Spleen (tissue), 13 donors: ENCODE measurements at places on chromosomes 12 and 14. TPM values are rescaled to one million over a fixed set of nuclear protein-coding genes. Genes with fewer than 3 reads are reported as not detected.

GRCh38 chr14:92717571-92718042 lies 30.8 kb downstream of the LGMN start:
- no peak overlapping the region for H3K4me3 ChIP-seq
- no peak overlapping the region for H3K27ac ChIP-seq
- H3K27me3 ChIP-seq, result no peaks in the 10 kb centered on the region
- no peak for DNase-seq

NID2 gene
- polyA plus RNA-seq, result 0.93 TPM

LRRC9 gene
- polyA plus RNA-seq, result not detected

SERPINA12 gene
- polyA plus RNA-seq, result not detected

- H3K27ac ChIP-seq, result no peak overlapping the region
- no peaks in the 10 kb centered on the region for H3K4me1 ChIP-seq
- DNase-seq, result no peak
Observed at GRCh38 chr14:50542941-50543418, 10.6 kb upstream of the MAP4K5 start.

GRCh38 chr12:74514098-74514872 lies 23.4 kb upstream of the ATXN7L3B start:
- H3K4me3 ChIP-seq, result no peak overlapping the region
- no peaks in the 10 kb centered on the region for H3K4me1 ChIP-seq
- no peaks in the 10 kb centered on the region for H3K36me3 ChIP-seq
- peak; percentile 61 for DNase-seq

DNA sequence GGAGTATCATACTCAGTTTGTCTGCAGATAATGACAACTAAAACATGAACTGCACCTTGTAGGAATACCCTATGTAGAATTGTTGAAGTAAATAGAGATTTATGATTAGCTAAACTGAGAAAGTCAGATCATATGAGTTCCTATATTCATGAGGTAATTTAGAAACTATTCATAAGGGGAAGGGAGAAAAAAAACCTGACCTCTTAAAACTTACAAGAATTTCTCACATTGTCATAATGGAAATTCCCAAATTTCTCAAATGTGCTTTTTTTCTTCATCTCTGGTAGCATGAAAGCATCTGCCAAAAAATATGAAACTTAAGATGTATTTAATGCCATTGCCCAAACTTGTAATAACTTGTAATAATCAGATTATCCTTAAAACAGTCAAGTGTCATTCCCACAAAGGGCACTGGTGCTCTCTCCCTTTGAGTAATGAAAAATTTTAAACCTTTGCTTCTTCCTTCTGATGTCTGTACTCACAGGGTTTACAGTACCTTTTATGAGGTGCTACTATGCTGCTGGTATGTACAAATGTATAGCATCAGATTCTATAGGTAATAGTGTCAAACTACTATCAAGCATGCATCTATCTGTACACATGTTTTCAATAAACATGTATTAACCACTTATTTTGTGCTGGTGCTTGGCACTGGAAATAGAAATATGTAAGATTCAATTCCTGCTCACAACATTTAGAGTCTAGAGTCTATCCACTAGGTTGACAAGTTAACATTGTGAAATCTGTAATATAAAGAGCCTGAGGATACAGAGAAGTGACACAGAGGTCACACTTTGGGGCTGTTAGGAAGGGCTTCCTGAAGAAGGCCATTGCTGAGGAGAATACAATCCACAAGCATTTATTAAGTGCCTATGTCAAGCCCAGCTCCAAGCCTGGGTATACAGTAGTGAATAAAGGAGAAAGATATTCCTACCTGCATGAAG lies 17.4 kb upstream of the DRAM1 start:
- no peak for DNase-seq
- peak overlapping the region; percentile 32 for H3K27ac ChIP-seq
- H3K27me3 ChIP-seq, result no peaks in the 10 kb centered on the region

DNA sequence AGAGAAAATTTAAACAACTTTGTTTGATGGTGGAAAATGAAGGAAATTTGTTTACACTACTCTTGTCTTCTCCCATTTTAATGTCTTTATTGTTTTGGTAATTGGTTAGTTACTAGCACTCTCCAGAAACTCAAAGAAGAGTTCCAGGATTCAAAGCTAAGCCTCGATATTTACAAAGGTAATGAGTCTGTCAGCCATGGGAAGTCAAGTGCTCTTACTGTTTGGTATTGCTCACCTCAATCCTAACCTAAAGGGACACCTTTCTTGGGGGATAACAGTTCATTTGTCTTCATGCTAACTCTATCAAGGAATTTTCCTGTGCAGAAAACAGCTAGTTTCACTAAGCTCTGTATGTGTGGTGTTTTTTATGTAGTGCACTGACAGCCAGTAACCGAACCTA lies 222.9 kb upstream of the LMO3 start:
- no peak overlapping the region for H3K4me3 ChIP-seq
- H3K4me1 ChIP-seq, result no peaks in the 10 kb centered on the region
- H3K27me3 ChIP-seq, result no peaks in the 10 kb centered on the region
- DNase-seq, result no peak
- H3K27ac ChIP-seq, result no peak overlapping the region
- no peaks in the 10 kb centered on the region for H3K36me3 ChIP-seq

BEGAIN gene
- polyA plus RNA-seq, result 1.8 TPM

- H3K36me3 ChIP-seq, result no peaks in the 10 kb centered on the region
- H3K27me3 ChIP-seq, result no peaks in the 10 kb centered on the region
- no peak for DNase-seq
- H3K4me3 ChIP-seq, result peak overlapping the region; percentile 44
- H3K4me1 ChIP-seq, result peaks cover 99% of the 10 kb centered on the region
Observed at GRCh38 chr12:104462931-104463339, 6.2 kb downstream of the CHST11 start.

KRT6A gene
- polyA plus RNA-seq, result 0.42 TPM

GRCh38 chr12:3375326-3375725 lies 115.7 kb upstream of the PRMT8 start:
- no peak overlapping the region for H3K27ac ChIP-seq
- no peak overlapping the region for H3K4me3 ChIP-seq
- no peaks in the 10 kb centered on the region for H3K27me3 ChIP-seq
- DNase-seq, result no peak

DNA sequence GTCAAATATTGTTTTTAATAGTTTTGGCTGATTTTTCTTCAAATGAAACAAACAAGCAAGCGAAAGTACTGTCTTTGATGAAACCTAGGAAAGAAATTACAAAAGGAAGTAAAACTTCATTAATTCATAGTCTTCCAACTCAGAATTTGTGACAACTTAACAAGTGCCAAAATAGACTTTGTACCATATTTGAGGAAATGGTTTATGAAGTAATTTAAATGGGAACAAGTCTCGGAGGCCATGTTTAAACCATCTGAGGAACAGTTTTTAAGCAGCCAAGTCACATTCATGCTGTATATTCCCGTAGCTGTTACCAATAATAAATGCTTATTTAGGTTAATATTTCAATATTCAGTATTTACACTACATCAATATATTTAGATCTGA lies 745 bp upstream of the ARHGDIB start:
- H3K27me3 ChIP-seq, result no peaks in the 10 kb centered on the region
- peak overlapping the region; percentile 8 for H3K4me3 ChIP-seq
- peak overlapping the region; percentile 90 for H3K27ac ChIP-seq

GRCh38 chr12:52055731-52056711 lies 4.8 kb downstream of the NR4A1 start:
- H3K36me3 ChIP-seq, result no peaks in the 10 kb centered on the region
- H3K4me1 ChIP-seq, result peaks cover 49% of the 10 kb centered on the region
- no peak overlapping the region for H3K4me3 ChIP-seq
- H3K27ac ChIP-seq, result no peak overlapping the region
- DNase-seq, result peak; percentile 46
- no peaks in the 10 kb centered on the region for H3K27me3 ChIP-seq

- no peaks in the 10 kb centered on the region for H3K27me3 ChIP-seq
- no peaks in the 10 kb centered on the region for H3K36me3 ChIP-seq
- DNase-seq, result no peak
- H3K27ac ChIP-seq, result no peak overlapping the region
- H3K4me1 ChIP-seq, result peaks cover 22% of the 10 kb centered on the region
- H3K4me3 ChIP-seq, result no peak overlapping the region
Observed at GRCh38 chr12:1054117-1054870, 63.3 kb downstream of the ERC1 start.

DNA sequence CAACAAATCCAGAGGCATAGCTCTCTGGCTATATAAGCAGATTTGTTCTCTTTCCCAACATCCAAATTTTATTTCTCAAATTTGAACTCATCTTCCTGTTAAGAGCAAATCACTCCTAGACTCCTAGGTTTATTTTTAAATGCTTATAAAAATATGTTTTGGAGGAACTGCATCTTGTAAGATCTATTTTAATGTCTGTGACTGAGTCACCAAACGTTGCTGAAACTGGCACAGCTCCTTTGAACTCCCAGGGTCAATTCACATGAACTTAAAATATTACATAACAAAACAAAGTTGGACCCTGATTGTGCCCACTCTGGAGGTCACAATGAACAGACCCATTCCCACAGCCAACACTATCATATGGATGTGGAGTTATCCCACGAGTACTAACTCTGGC lies 23.9 kb downstream of the ANAPC7 start:
- DNase-seq, result no peak
- no peaks in the 10 kb centered on the region for H3K27me3 ChIP-seq

DNA sequence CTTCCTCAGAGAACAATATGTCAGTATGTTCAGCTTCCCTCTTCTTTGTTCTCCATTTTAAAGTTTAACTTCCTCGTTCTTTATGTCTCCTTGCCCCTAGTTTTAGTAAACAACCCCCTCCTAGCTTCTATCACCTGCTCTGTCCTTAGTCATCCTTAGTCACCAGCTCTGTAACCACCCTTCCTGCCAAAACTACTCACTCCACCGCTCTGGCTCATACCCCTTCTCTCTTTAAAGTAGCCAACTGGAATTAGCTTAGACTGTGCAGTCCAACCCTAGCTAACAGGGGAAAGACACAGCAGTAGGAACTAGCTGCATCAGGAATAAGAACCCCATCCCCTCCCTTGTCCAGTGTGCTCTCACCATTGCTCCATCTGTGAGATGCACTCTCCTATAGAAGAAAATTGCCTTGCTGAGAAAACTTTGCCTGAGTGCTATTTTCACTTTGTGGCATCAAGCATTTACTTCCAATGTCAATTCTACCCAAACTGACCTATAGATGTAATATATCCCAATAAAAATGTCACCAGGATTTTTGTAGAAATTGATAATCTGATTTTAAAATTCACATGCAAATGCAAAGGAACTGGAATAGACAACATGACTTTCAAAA lies 603.2 kb downstream of the C12orf50 start:
- no peaks in the 10 kb centered on the region for H3K27me3 ChIP-seq
- DNase-seq, result no peak
- no peaks in the 10 kb centered on the region for H3K36me3 ChIP-seq
- no peaks in the 10 kb centered on the region for H3K4me1 ChIP-seq
- no peak overlapping the region for H3K4me3 ChIP-seq

DNA sequence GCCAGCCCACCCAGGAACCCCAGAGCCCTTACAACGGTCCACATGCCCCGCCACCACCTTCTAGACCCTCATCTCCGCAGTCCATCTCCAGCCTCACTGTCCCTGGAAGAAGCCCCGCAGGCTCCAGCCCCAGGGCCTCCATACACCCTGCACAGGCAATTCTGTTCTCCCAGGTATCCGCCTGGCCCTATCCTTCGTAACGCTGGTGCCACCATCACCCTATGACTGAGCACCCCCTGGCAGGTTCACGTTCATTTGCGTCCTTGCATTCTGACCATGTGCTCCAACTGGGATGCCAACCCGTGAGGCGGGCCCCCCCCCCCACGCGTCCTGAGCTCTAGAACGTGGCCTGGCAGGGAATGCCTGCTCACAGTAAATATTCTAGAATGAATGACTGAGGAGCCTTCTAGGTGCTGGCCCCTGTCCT lies 675 bp upstream of the SCARB1 start:
- peaks cover 61% of the 10 kb centered on the region for H3K4me1 ChIP-seq
- no peaks in the 10 kb centered on the region for H3K27me3 ChIP-seq
- H3K4me3 ChIP-seq, result no peak overlapping the region
- no peaks in the 10 kb centered on the region for H3K36me3 ChIP-seq
- no peak for DNase-seq

GRCh38 chr12:52673217-52673616 lies 7.0 kb downstream of the KRT1 start:
- DNase-seq, result no peak
- H3K4me3 ChIP-seq, result no peak overlapping the region
- H3K27ac ChIP-seq, result no peak overlapping the region
- H3K36me3 ChIP-seq, result no peaks in the 10 kb centered on the region
- no peaks in the 10 kb centered on the region for H3K4me1 ChIP-seq

OTUB2 gene
- polyA plus RNA-seq, result 0.29 TPM

DNA sequence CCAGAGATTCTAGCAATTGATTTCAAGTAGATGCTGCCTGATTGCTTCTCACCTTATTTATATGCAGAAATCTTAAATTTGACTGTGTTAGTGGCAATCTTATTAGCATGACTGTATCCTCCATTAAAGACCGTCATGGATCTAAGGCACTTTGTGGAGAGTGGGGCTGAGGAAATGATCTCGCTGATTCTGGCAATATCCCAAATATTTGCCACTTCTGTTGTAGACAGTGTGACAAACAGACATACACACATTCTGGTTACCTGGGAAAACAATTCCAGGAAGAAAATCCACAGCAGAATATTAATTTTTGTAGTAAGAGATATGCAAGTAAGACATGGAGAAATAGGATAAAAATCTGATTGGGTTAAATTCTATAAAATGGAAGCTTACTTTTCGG lies 269.0 kb upstream of the G2E3 start:
- H3K36me3 ChIP-seq, result no peaks in the 10 kb centered on the region
- no peak for DNase-seq
- H3K27me3 ChIP-seq, result no peaks in the 10 kb centered on the region
- H3K4me3 ChIP-seq, result no peak overlapping the region
- no peak overlapping the region for H3K27ac ChIP-seq

GRCh38 chr12:117818400-117818799 lies 150.4 kb downstream of the KSR2 start:
- no peak overlapping the region for H3K4me3 ChIP-seq
- H3K27ac ChIP-seq, result no peak overlapping the region
- no peaks in the 10 kb centered on the region for H3K4me1 ChIP-seq
- H3K36me3 ChIP-seq, result no peaks in the 10 kb centered on the region

RPS6KL1 gene
- 4.6 TPM for polyA plus RNA-seq

- no peaks in the 10 kb centered on the region for H3K4me1 ChIP-seq
- peaks cover 28% of the 10 kb centered on the region for H3K36me3 ChIP-seq
- no peak overlapping the region for H3K4me3 ChIP-seq
- no peaks in the 10 kb centered on the region for H3K27me3 ChIP-seq
- DNase-seq, result no peak
- H3K27ac ChIP-seq, result no peak overlapping the region
Observed at GRCh38 chr14:67167420-67168109, 21.7 kb upstream of the GARIN2 start.

- H3K4me1 ChIP-seq, result no peaks in the 10 kb centered on the region
- no peaks in the 10 kb centered on the region for H3K36me3 ChIP-seq
- no peaks in the 10 kb centered on the region for H3K27me3 ChIP-seq
- no peak overlapping the region for H3K27ac ChIP-seq
- no peak overlapping the region for H3K4me3 ChIP-seq
Observed at GRCh38 chr14:55256586-55256985, 14.6 kb upstream of the FBXO34 start.

DNA sequence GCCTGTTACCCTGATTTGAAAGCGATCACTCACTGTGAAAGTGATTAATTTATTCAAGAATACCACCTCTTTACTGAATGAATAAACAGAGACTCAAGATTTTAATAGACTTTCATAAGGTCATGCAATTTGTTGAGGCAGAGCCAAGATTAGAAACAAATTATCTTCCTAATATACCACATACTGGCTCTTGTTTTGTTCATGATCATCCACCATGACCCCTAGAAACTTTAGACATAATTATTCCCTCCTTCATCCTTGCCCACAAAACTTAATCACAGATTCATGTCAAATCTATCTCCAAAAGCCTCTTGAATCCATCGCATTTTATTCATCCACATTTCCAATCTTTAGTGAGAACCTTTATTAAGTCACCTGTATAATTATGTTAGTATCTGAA lies 152.3 kb downstream of the ATXN7L3B start:
- no peaks in the 10 kb centered on the region for H3K36me3 ChIP-seq
- no peaks in the 10 kb centered on the region for H3K27me3 ChIP-seq
- H3K27ac ChIP-seq, result no peak overlapping the region
- no peak for DNase-seq
- no peak overlapping the region for H3K4me3 ChIP-seq
